A172 (cell line): ENCODE measurements at places on chromosomes 1 and 21. TPM values are rescaled to one million over a fixed set of nuclear protein-coding genes. Genes with fewer than 3 reads are reported as not detected.

DNA sequence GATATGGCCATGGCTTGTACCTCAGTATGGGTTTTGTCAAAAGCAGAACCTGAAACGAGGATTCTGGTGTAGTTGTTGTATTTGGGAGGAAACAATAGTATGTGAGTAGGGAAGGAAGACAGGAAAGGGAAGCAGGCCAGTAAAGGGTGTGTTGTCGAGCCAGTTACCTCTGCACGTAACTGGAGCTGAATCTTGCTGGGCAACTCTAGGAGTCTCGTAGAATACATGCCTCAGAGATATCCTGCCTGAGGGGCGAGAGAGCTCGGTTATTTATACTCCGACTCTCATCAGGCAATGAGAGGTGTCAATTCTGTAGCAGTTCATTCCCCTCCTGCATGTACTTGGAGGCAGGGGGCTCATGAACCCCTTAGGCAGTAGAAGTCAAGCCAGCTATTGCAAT lies 45.9 kb upstream of the KIF26B start:
- no peak for DNase-seq

- DNase-seq, result no peak
Measured at GRCh38 chr1:10834770-10835412, 38.4 kb upstream of the CASZ1 start.

DNA sequence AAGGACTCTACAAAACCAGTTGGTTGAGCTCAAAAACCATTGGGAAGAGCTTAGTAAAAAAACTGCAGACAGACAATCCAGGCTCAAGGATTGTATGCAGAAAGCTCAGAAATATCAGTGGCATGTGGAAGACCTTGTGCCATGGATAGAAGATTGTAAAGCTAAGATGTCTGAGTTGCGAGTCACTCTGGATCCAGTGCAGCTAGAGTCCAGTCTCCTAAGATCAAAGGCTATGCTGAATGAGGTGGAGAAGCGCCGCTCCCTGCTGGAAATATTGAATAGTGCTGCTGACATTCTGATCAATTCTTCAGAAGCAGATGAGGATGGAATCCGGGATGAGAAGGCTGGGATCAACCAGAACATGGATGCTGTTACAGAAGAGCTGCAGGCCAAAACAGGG lies 104.0 kb upstream of the BMP8A start:
- DNase-seq, result peak; percentile 85

GRCh38 chr1:215113776-215114153 lies 31.2 kb downstream of the KCNK2 start:
- no peak for DNase-seq

GRCh38 chr1:17276568-17276967 lies 27.7 kb downstream of the PADI3 start:
- peak; percentile 60 for DNase-seq

- no peak for DNase-seq
Measured at GRCh38 chr1:15755646-15756040, 3.0 kb upstream of the FBLIM1 start.

DNA sequence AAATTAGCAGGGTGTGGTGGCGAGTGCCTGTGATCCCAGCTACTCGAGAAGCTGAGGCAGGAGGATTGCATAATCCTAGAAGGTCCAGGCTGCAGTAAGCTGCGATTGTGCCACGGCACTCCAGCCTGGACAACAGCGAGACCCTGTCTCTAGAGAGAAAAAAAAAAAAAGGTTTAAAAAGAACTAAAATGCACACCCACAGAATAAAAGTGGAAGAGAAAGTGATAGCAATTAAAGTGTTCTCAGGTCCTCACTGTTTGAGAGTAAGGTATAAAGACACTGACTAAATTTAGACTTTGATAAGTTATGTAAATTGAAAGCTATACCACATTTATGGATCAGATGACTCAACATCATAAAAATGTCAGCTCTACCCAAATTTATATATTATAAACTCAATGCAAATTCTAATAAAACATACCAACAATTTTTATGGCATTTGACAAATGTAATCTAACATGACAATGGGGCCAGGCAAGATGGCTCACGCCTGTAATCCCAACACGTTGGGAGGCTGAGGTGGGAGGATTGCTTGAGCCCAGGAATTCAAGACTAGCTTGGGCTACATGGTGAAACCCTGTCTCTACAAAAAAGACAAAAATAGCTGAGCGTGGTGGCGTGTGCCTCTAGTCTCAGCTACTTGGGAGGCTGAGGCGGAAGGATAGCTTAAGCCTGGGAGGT lies 11.8 kb downstream of the ZBTB17 start:
- DNase-seq, result no peak

- DNase-seq, result no peak
Measured at GRCh38 chr21:42028766-42029425, 18.7 kb upstream of the ZBTB21 start.

DNA sequence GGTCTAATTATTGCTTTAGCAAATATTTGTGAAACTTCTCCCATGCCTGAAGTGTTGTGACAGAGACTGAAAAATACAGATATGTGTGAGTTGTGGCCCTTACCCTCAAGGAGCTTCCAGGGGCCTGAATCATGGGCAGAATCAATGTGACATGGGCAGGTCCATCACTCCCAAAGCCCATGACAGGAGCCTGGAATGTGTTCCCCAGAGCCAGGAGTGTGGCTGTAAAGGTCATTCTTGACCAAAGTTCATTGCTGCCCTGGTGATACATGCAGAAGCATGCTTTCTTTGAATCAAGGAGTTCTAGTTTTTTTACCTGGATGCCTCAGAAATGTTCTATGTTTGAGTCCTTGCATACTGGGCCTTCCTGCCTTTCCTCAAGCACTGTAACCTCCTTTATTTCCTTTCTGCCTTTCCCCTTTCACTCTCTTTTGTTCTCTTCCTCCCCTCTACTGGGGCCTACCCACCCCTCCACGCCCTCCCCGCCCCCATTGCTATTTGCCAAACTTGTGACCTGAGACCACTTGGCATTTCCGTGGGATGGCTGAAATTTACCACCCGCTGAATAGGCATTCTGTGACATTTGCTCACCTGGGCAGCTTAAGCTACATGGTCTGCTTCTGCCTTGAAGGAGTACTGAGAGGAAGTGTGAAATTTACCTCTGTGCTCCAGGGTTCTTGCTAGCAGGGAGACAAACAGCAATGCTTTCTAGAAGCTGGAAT lies 19.7 kb downstream of the PBX1 start:
- DNase-seq, result no peak

DNA sequence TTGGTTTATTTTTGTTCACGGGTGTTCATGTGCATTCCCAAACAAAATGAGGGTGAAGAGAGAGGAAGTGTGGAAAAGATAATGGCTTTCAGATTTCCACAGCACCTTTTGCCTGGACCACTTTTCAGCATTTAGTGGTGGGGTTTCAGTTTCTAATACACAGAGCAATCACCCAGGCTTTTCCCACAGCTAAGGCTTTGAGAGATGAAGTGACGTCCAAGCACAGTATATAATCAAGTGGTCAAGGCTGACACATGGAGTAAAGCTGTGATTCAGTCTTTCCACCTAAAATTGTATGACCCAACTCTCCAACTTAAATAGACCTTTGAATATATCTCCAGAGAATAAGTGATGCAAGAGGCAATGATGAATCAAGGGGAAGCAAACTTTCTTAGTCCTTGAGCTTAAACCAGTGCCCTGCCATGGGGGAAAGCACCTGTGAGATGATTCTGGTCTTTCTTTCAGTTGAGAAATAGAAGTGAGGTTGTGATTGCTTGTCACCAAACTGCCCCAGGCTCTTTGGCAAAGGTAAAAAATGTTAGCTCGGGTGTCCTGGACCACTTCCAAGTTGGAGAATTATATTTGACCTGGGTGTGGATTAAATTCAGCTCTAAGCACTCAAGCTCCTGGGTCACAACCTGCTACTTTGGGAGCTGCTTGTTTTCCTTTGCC lies 2.4 kb upstream of the PIK3R3 start:
- DNase-seq, result no peak

- no peak for DNase-seq
Measured at GRCh38 chr1:165893507-165893906, 66.1 kb downstream of the UCK2 start.

DNA sequence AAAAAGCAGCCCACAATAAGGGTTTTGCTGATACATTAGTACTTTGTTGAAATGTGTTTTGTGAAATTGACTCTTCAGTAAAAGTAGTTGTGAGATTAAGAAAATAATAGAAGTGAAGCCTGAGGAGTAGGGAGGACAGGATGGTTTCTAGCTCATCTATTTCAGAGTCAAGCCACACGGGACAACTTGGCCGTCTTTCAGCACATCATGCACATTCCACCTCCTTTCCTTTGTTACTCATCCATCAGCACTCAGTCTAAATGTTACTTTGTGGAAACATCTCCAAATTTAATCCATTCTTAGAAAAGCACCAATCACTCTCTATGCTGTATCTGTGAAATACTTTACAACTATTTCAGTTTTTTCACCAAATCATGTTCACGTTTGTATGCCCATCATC lies 223.3 kb downstream of the FGGY start:
- no peak for DNase-seq

- no peak for DNase-seq
Measured at GRCh38 chr1:146031476-146031875, 9.9 kb upstream of the HJV start.

- DNase-seq, result no peak
Measured at GRCh38 chr1:50880373-50880772, 79.7 kb downstream of the FAF1 start.

- DNase-seq, result no peak
Measured at GRCh38 chr1:43197343-43198127, 25.4 kb downstream of the CFAP57 start.

- DNase-seq, result peak; percentile 78
Measured at GRCh38 chr21:24895885-24896734, 711.2 kb downstream of the MRPL39 start.

- DNase-seq, result no peak
Measured at GRCh38 chr1:55428231-55428630, 213.1 kb upstream of the USP24 start.

DNA sequence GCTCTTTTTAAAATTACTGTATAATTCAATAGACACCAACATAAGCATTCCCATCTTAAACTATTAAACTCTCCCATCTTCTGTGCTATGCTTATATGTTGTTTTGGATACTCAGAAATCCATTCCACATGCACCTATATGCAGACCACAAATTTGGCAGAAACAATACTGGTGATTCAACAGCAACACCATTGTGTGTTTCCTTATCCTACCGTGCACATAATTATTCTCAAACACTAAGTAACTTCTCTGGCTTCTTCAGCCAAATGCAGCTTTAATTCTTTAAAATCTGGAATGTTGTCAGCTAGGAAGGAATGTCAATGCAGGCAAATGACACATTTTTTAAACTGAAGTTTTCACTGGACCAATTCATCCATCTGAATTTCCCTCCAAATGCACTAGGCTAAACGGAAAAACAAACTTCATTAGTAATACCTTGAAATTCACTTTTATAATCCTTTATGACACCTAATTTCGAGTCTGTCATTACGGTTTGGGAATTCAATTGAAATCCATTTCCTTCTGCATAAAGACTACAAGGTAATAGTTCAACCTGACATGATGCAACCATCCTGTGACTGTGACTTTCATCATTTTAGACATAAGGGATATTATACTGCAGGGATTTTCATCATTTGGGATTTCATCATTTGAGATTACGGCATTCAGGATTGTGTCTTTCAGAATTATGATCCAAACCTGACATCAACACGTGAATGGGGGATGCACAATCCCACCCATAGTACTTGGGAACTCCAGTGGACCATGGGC lies 308.5 kb downstream of the LTN1 start:
- DNase-seq, result no peak

DNA sequence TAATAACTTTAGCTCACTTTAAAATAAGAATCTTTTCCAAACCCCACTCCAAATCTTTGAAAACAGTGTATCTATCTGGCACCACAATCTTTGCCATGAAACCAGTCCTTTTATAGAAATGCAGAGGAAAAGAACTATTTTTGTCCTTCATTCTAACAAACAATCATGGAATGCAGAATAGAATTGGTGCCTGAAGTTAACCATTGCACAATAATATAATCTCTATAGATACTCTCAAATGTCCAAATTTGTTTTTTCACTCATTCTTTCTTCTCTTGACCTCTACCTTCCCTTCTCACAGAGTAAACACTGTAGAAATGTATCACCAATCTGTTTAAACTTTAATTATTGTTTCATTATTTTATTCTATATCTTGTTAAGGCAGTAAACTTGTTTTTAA lies 34.8 kb downstream of the TTLL7 start:
- no peak for DNase-seq

- no peak for DNase-seq
Measured at GRCh38 chr1:47650611-47651010, 212.8 kb downstream of the FOXD2 start.

DNA sequence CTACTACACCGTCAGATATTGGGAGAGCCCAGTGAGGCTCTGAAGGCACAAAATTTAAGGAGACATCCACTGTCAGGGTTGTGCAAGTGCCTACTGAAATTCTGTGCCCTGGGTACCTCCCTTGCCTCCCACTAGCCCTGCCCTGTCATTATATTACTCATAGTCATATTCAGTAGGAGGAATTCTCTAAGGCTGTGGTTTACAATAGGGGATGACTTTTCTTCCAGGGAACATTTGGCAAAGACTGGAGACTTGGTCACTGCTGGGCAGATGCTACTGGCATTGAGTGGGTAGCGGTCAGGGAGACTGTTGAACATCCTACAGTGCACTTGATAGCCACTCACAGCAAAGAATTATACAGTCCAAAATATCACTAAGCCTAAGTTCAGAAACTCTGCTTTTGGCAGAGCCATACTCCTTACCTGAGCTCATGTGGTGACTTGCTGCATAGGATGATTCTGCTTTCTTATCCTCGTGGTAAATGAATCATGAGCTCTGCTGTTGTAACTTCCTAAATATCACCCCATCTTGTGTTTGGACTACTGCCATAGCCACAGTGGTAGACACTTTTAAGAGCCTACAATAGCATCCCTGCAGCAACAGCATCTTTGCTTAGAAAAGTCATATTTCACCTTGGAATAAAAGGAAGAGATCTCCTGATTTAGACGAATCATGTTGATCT lies 563.4 kb upstream of the PLXNA2 start:
- peak; percentile 74 for DNase-seq

GRCh38 chr1:163071405-163072255 lies 2.5 kb downstream of the RGS4 start:
- DNase-seq, result peak; percentile 93

- no peak for DNase-seq
Measured at GRCh38 chr1:88433556-88433955, 250.5 kb upstream of the PKN2 start.

DNA sequence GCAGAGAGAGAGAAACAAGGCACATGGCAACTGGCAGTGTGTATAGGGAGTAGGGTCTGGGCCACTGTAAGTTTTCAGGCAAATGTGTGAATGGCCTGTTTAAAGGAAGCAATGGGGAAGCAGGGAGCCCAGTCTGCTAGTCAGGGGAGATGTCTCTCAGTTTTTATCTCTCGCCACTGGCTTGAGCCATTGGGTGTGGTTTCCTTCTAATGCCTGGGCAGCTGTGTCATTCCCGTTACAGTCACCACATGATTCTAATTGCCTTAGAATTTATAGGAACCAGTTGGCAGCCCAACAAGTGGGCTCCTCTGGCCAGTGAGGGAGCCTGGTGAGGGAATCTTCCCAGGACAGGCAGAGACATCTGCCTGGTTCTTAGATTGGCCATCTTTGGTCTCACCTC lies 182.4 kb downstream of the DISC1 start:
- peak; percentile 98 for DNase-seq

RNU1-1 gene
- total RNA-seq, result under 0.01 and 255 TPM in 2 replicates

OSCP1 gene
- 5.8 and 9.2 TPM in 2 replicates for total RNA-seq

KIF17 gene
- 2.1 and 3.6 TPM in 2 replicates for total RNA-seq

RBM11 gene
- total RNA-seq, result not detected in 2 replicates

DNAJB4 gene
- 39.7 and 44.5 TPM in 2 replicates for total RNA-seq

OR2L13 gene
- total RNA-seq, result not detected in 2 replicates

CRP gene
- not detected in 2 replicates for total RNA-seq

SPRR5 gene
- not detected in 2 replicates for total RNA-seq

ITGB2 gene
- 0.19 and 1.2 TPM in 2 replicates for total RNA-seq
